ENCODE measurements at places on chromosomes 1 and 21. TPM values are rescaled to one million over a fixed set of nuclear protein-coding genes. Genes with fewer than 3 reads are reported as not detected.

The SELE gene
- total RNA-seq, result not detected

The RIPPLY3 gene
- total RNA-seq, result 0.93 TPM

The ANKRD34A gene
- 0.94 TPM for total RNA-seq

The IL24 gene
- not detected for total RNA-seq

The KRTAP19-1 gene
- 1.0 TPM for total RNA-seq

The ACTL8 gene
- total RNA-seq, result not detected

The COL6A1 gene
- 78.4 TPM for total RNA-seq

The UMODL1 gene
- total RNA-seq, result 1.0 TPM

The DVL1 gene
- total RNA-seq, result 62.8 TPM

DNA sequence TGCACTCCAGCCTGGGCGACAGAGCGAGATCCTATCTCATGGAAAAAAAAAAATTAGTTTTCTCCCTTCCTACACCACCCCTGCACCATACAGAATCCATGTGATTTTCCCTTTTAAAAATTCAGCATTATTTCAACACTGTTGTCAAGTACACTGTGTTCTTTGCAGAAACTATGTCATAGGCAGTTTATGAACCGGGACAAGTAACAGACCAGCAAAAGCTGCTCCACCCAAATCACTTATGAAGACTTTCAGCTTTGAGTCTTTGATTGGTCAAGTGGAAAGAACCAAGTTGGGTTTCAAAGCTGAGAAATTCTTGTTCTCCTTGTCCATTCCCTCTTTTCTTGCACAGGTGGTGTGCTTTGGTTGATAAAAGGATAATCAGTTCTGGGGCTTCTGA lies 173.0 kb downstream of the CDC7 start:
- no peak overlapping the region for H3K27ac ChIP-seq
- H3K36me3 ChIP-seq, result peaks cover 3% of the 10 kb centered on the region
- DNase-seq, result no peak
- H3K4me1 ChIP-seq, result peaks cover 17% of the 10 kb centered on the region
- no peak overlapping the region for H3K4me3 ChIP-seq

DNA sequence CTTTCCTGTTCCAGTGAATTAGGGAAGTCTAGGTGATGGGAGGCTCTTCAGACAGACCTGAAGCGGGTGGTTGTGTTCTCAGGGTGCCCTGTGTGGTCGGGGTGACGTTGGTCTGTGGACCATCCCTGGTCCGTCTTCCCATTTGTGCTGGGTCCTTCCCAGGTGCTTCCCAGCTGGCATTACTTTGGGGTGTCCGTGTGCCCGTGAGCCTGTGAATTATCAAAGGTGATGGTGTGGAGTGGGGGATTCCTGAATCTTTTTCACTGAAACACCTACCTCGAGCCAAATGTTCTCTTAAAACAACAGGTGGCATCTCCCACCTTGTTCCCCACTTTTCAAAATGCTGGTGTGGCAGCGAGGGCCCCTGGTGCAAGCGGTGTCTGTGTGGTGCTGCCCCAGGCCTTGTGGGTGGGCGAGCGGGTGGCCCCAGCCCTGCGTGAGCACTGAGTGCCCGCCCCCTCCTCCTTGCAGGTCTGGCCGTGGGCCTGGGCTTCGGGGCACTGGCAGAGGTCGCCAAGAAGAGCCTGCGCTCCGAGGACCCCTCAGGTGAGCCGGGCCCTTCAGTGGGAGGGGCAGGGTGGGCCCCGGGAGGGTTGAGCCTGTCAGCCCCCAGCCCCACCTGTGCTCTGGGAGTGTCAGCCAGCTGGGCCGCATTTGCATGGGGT lies 37.0 kb downstream of the COQ8A start:
- no peak overlapping the region for H3K4me3 ChIP-seq
- no peak overlapping the region for H3K27ac ChIP-seq
- H3K4me1 ChIP-seq, result peaks cover 17% of the 10 kb centered on the region
- H3K27me3 ChIP-seq, result no peaks in the 10 kb centered on the region
- peak; percentile 60 for DNase-seq

DNA sequence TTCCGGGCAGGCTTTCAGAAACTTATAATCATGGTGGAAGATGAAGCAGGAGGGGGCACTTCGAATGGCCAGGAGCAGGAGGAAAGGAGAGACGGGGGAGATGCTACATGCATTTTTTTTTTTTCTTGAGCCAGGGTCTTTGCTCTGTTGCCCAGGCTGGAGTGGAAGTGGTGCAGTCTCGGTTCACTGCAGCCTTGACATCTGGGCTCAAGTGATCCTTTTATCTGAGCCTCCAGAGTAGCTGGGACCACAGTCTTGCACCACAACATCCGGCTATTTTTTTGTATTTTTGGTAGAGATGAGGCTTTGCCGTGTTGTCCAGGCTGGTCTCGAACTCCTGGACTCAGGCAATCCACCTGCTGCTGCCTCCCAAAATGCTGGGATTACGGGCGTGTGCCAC lies 61.6 kb downstream of the SELENOF start:
- no peaks in the 10 kb centered on the region for H3K27me3 ChIP-seq
- no peak for DNase-seq
- H3K27ac ChIP-seq, result no peak overlapping the region
- H3K4me3 ChIP-seq, result no peak overlapping the region

DNA sequence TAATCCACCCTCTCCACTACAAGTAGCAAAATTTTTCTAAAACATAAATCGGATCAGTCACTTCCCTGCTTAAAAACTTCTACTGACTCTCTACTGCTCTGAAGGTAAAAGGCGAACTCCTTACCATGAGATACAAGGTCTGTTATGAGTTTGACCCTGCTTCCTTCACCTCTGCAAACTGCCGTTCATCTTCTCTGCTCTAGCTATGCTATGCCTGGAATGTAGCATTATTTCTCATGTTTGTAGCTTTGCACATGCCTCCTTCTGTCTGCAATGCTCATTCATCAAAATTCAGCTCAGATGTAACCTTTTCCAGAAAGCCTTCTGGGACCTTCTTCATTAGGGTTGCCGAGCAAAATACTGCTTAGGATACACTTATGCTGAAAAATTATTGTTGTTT lies 30.8 kb downstream of the RPL5 start:
- no peak overlapping the region for H3K27ac ChIP-seq
- no peak overlapping the region for H3K4me3 ChIP-seq
- no peak for DNase-seq

DNA sequence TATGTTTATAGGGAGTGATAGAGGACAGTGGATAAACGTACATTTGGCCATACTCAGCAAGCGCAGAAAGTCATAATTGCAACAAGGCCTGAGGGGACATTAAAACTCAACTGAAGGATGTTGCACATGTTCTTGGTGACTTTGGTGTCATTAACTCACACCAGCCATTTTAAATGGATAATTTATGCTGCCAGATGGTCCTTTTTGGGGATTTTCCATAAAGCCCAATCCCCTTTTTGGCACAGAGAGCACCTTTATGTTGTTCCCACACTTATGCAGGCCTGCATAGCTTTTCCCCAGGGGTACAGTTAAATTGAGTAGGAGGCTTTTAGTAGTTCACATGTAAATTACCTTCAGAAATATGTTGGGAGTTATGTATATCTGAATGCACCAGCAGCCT lies 279.6 kb downstream of the NFIA start:
- H3K4me1 ChIP-seq, result peaks cover 23% of the 10 kb centered on the region
- no peak for DNase-seq
- H3K27ac ChIP-seq, result peak overlapping the region; percentile 53
- H3K36me3 ChIP-seq, result peaks cover 11% of the 10 kb centered on the region
- H3K4me3 ChIP-seq, result no peak overlapping the region

- H3K27ac ChIP-seq, result no peak overlapping the region
- H3K27me3 ChIP-seq, result peaks cover 11% of the 10 kb centered on the region
- H3K36me3 ChIP-seq, result no peaks in the 10 kb centered on the region
Measured at GRCh38 chr1:50271968-50272578, 151.2 kb downstream of the DMRTA2 start.

DNA sequence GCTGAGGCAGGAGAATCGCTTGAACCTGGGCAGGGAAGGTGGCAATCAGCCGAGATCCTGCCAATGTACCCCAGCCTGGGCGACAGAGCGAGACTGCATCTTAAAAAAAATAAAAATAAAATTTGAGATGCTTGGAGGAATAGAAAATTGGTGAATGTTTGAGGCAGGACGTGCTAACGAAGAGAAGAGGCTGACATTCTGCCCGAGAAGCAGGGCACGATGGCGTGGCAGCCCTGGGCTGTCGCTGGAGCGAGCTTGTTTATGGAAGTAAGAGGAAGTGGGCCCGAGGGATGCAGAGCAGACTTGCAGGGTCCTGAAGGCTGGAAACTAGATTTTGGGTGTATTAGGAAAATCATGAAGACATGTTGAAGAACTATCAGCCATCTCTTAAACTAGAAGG lies 92.6 kb downstream of the KIF26B start:
- no peaks in the 10 kb centered on the region for H3K27me3 ChIP-seq
- no peak overlapping the region for H3K4me3 ChIP-seq
- DNase-seq, result no peak
- H3K36me3 ChIP-seq, result peaks cover 11% of the 10 kb centered on the region
- H3K4me1 ChIP-seq, result peaks cover 13% of the 10 kb centered on the region

- H3K27me3 ChIP-seq, result no peaks in the 10 kb centered on the region
- H3K4me3 ChIP-seq, result no peak overlapping the region
- no peak overlapping the region for H3K27ac ChIP-seq
- H3K36me3 ChIP-seq, result no peaks in the 10 kb centered on the region
- no peaks in the 10 kb centered on the region for H3K4me1 ChIP-seq
Measured at GRCh38 chr1:98763488-98764150, 102.1 kb downstream of the SNX7 start.

DNA sequence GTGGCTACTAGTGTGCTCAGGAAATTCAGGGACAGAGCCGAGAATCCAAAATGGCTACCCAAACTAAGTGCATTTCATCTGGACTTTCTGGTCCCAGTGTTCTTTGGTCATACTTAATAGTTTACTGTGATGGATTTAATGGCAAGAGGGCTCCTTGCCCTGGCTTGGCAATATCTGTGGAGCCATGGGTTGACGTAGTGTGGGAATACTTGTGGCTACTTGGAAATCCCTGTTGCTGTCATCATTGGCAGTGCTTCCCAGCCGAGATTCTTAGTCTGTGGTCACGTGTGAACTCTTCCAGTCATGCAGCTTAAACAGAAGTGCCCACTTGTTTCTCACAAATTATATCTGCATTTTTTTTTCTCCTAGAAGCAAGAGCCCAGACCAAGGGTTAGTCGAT lies 198.9 kb downstream of the HS2ST1 start:
- H3K36me3 ChIP-seq, result no peaks in the 10 kb centered on the region
- no peak overlapping the region for H3K4me3 ChIP-seq
- no peak for DNase-seq
- no peak overlapping the region for H3K27ac ChIP-seq
- H3K4me1 ChIP-seq, result peaks cover 16% of the 10 kb centered on the region

GRCh38 chr1:59552007-59552406 lies 255.1 kb downstream of the FGGY start:
- DNase-seq, result no peak
- H3K4me3 ChIP-seq, result no peak overlapping the region
- H3K27ac ChIP-seq, result no peak overlapping the region
- peaks cover 51% of the 10 kb centered on the region for H3K4me1 ChIP-seq

GRCh38 chr1:240797050-240797449 lies 185.1 kb upstream of the GREM2 start:
- no peaks in the 10 kb centered on the region for H3K36me3 ChIP-seq
- no peak for DNase-seq
- peak overlapping the region; percentile 74 for H3K27ac ChIP-seq
- H3K4me3 ChIP-seq, result no peak overlapping the region
- peaks cover 24% of the 10 kb centered on the region for H3K27me3 ChIP-seq

- H3K36me3 ChIP-seq, result peaks cover 13% of the 10 kb centered on the region
- H3K27ac ChIP-seq, result no peak overlapping the region
- H3K27me3 ChIP-seq, result no peaks in the 10 kb centered on the region
- H3K4me1 ChIP-seq, result peaks cover 6% of the 10 kb centered on the region
- no peak overlapping the region for H3K4me3 ChIP-seq
Measured at GRCh38 chr1:70169018-70169839, 36.1 kb downstream of the LRRC40 start.

DNA sequence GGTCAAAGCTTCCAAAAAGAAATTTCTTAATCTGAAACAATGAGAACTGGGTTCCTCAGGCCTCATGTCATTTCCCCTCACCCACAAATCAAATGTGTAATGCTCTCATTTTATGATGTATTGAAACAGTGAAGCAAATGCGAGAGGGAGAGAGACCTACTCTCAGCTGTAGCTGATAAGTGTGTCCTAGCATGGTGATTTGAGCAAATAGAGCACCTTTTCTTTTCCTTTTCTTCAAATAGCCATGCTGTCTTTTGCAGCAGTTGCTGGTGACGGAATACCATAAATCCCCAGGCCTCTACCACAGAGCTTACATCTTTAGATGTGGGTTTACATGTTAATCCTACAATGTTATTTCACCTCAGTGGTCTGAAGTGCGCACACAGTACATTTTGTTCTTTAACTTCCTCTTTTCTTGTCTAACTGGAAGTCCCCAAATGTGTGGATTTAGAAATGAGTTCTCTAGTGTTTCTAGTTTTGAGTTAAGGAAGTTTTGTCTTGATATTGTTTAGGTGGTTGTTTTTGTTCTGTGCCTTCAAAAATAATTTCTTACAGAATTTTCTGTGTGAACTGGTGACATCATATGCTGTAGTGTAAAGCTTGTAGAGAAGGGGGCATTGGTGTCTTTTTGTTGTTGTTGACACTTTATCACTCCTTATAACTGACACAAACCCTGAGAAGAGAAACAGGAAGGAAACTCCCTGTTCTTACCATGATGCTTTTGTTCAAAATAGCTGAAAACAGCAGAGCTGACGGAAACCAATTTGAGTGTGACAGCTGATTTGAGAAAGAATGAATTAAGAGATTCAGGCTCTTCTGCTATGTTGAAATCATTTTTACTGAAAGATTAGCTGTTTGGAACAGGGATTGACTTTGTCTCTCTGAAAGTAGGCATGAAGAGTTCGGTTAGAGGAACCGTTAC lies 12.2 kb downstream of the SMAP2 start:
- H3K27me3 ChIP-seq, result no peaks in the 10 kb centered on the region
- no peak for DNase-seq
- H3K4me3 ChIP-seq, result no peak overlapping the region
- H3K4me1 ChIP-seq, result peaks cover 27% of the 10 kb centered on the region

GRCh38 chr1:178490136-178490535 lies 6.6 kb downstream of the CLEC20A start:
- no peak overlapping the region for H3K4me3 ChIP-seq
- DNase-seq, result no peak
- peaks cover 3% of the 10 kb centered on the region for H3K27me3 ChIP-seq
- H3K4me1 ChIP-seq, result peaks cover 4% of the 10 kb centered on the region
- H3K27ac ChIP-seq, result no peak overlapping the region

DNA sequence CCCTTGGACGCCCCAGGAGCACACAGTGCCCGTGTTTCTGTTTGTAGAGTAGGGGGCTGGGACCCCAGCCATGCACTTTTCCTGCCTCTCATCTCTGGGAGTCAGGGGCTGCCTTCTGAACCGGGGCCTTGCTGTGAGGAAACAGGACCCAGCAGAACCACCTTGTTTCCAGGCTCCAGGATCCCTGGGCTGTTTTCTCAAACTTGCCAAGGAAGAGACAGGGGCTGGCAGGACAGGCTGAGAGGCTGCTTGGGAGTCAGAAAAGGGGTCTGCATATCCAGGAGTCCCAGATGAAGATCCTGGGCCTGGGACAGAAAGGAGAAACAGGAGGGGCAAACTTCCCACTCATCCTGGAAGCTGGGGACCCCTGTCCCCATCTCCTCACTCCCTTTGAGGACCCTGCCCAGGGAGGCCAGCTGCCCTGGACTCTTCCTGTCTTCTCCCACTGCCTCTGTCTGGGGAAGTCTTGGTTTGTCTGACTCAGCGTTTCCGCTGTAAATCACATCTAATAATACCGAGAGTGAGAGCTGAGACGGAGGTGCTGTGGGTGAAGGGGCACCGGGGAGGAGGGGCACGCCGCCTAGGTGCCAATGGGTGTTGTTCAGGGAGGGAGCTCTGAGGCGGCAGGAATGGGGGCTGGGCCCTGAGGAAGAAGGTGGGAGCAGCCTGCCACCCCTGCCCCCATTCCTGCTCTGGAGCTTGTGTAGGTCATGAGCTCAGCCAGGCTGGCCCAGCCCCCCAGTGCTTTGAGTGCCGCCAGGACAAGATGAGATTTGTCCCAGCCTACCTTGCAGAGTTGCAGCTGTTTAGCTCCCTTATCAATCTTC lies 16.7 kb downstream of the POU3F1 start:
- peaks cover 23% of the 10 kb centered on the region for H3K4me1 ChIP-seq
- no peak overlapping the region for H3K27ac ChIP-seq
- peak overlapping the region; percentile 39 for H3K4me3 ChIP-seq

Data from type B pancreatic cell (in vitro differentiated cells).